Left ventricle myocardium inferior (tissue), 1 donor: ENCODE measurements at places on chromosomes 1 and 21. TPM values are rescaled to one million over a fixed set of nuclear protein-coding genes. Genes with fewer than 3 reads are reported as not detected.

DNA sequence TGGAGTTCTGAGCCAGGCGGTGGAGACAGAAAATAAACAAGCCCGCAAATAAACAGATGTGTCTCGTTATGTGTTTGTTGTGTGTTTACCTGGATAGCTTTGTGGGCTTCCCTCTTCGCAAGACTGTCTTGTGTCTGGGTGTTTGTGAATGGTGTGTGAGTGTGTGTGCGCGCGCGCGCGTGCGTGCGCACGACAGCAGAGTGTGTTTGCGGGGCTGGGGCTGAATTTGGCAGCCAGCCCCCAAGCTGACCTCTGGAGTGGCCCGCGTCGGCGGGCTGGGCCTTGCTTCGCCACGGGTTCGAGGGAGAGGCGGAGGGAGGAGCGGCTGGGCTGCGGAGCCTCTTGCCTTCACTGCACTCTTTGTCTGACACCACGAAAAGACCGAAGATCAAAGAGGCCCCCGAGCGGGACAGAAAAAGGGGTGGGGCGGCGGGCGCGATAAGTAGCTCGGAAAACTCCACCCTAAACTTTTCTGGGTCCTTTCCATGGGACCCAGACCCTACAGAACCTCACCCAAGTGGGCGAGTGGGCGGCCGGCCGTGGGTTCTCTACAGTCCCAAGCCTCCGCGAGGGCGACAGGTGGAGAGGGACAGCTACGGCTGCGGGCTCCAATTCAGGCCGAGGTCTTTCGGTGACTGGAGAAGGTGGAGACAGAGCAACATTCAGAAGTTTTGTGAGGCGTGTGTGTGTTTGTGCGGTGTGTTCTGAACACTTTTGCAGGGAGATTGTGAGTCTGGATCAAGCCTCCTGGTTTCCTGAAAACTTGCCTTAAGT lies 14.5 kb downstream of the PAX7 start:
- no peak for DNase-seq

- DNase-seq = no peak
These were observed 40.0 kb downstream of the CLDN17 start for GRCh38 chr21:30126576-30126975.

Gene RORC
- 10.3 TPM for total RNA-seq

DNA sequence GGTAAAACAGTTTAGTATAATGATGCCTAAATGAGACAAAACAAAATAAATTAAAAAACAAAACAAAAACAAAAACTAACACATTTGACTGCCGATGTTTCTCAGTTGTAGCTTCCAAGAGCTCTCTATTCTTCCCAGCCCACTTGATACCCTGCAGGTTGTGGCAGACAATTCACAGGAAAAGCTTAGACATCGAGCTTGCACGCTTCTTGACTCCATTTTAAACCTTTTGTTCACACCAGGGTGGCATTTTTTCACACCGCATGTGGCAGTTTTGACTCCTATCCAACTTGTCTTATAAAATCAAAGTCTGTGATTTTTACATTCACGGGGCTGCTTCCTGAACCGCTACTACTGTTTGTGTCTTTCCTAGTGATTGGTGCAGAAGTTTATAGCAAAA lies 575.9 kb downstream of the USP25 start:
- no peak for DNase-seq

- DNase-seq = no peak
These were observed 5.8 kb downstream of the KISS1 start for GRCh38 chr1:204190212-204191211.

Gene SPRR2G
- not detected for total RNA-seq
